B cell (primary cell): ENCODE measurements at places on chromosomes 2 and 18. TPM values are rescaled to one million over a fixed set of nuclear protein-coding genes. Genes with fewer than 3 reads are reported as not detected.

GRCh38 chr2:240567137-240567871, 980 bp upstream of the RNPEPL1 start:
- peak overlapping the region; percentile 67 for H3K4me3 ChIP-seq
- DNase-seq: peak; percentile 55
- H3K27me3 ChIP-seq: no peaks in the 10 kb centered on the region
- peak overlapping the region; percentile 79 for H3K27ac ChIP-seq
- H3K36me3 ChIP-seq: peaks cover 14% of the 10 kb centered on the region
- H3K4me1 ChIP-seq: peaks cover 67% of the 10 kb centered on the region

- no peak overlapping the region for H3K27ac ChIP-seq
- no peaks in the 10 kb centered on the region for H3K4me1 ChIP-seq
- no peaks in the 10 kb centered on the region for H3K36me3 ChIP-seq
- DNase-seq: no peak
- H3K4me3 ChIP-seq: no peak overlapping the region
Measured at GRCh38 chr2:216863946-216864345, 4.1 kb upstream of the TNP1 start.

DNA sequence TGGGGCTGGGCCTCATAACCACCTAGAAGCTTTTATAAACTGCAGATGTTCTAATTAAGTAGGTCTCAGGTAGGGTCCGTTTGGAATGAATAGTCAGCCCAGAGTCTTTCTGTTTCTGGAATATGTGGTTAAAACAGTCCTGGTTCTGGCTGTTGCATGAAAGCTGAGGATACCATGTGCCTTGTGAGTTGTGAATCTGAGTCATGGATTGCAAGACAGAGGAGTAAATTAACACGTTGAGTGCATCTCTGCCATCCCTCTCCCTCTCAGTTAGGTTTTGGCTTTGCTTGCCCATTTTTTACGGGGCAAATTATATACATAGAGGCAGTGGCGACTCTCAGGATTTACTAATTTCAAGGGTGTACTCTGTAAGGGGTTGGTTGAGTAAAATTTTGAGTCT, 59.1 kb downstream of the NCK2 start:
- DNase-seq: no peak
- H3K27ac ChIP-seq: peak overlapping the region; percentile 86
- no peak overlapping the region for H3K4me3 ChIP-seq
- no peaks in the 10 kb centered on the region for H3K27me3 ChIP-seq

DNA sequence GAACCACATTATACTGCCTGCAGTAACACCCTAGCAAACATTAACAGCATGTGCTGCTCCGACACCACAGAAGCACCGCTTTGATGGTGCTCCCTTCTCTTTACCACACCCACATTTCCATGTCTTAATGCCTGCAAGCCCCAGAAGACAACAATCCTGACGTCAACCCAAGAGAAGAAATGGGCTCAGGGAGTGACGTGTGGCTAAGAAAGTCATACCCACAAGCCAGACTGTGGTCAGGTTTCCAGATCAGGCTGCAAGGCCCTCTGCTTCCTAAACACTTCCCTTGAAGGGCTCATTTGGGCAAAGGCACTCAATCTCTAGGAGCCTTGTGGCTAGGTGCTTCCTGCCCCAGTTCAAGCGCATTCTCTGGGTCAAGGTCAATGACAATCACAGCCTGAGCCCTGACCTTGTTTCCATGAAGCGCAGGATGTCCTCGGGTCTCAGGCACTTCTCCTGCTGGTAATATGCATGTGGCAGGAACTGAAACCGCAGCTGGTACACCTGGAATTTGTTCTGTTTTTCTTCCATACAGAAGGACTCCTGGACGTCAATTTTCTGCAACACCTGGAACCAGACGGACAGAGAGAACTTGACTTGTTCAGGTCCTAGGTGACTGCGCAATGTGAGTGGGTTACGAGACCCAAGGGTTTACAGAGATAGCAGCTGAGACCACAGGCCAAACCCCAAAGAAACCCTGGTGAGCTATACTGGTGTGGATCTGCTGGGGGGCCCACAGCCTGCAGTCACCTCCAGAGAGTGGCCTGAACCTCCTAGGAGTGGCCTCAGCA, 67.2 kb downstream of the POLR1A start:
- H3K36me3 ChIP-seq: peaks cover 34% of the 10 kb centered on the region
- peak; percentile 71 for DNase-seq
- H3K4me1 ChIP-seq: peaks cover 54% of the 10 kb centered on the region
- no peaks in the 10 kb centered on the region for H3K27me3 ChIP-seq

- peaks cover 59% of the 10 kb centered on the region for H3K4me1 ChIP-seq
- DNase-seq: peak; percentile 77
- H3K27me3 ChIP-seq: no peaks in the 10 kb centered on the region
- H3K36me3 ChIP-seq: peaks cover 4% of the 10 kb centered on the region
- peak overlapping the region; percentile 57 for H3K27ac ChIP-seq
Measured at GRCh38 chr2:20330192-20330591, 20.5 kb downstream of the PUM2 start.

- H3K27me3 ChIP-seq: no peaks in the 10 kb centered on the region
- no peak overlapping the region for H3K27ac ChIP-seq
- H3K4me3 ChIP-seq: no peak overlapping the region
- no peaks in the 10 kb centered on the region for H3K4me1 ChIP-seq
- no peaks in the 10 kb centered on the region for H3K36me3 ChIP-seq
Measured at GRCh38 chr2:162184821-162185450, 32.9 kb upstream of the GCG start.

GRCh38 chr18:68703326-68703725, 11.6 kb downstream of the TMX3 start:
- no peak overlapping the region for H3K4me3 ChIP-seq
- H3K27me3 ChIP-seq: no peaks in the 10 kb centered on the region
- no peak for DNase-seq
- H3K27ac ChIP-seq: no peak overlapping the region
- H3K4me1 ChIP-seq: no peaks in the 10 kb centered on the region

DNA sequence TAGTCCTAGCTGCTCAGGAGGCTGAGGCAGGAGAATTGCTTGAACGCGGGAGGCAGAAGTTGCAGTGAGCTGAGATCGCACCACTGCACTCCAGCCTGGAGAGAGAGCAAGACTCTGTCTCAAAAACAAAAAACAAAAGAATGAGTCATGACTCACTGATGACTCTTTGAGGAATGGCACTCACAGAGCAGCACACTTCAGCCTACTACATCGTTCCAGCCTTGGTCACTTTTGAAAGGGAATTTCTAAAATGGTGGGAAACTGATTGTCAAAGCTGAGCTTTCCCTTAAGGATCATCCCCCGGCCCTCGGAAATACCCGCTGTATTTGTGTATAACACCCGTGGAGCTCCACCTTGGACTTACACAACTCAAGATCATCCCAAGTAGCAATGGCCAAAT, 217.3 kb upstream of the HS6ST1 start:
- no peak for DNase-seq
- no peak overlapping the region for H3K4me3 ChIP-seq
- H3K27me3 ChIP-seq: no peaks in the 10 kb centered on the region
- H3K36me3 ChIP-seq: no peaks in the 10 kb centered on the region
- H3K4me1 ChIP-seq: no peaks in the 10 kb centered on the region

DNA sequence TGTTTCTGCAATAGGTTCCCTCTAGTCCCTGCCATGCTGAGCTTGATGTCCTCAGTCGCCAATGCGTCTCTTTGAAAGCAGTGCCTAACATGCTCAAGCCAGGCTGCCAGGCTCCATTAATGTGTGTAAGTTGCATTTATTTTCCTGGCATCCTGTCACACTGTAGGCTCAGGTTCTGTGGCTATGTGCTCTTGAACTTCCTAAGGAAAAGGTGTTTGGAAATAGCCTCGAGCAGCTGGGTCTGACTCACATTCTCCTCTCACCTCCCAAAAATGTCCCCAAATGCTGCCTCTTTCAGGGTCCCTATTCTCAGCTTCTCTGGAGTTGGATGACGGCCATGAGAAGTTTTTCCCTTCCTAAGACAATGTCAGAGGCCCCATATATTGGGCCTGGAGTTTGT, 58.0 kb upstream of the SLC14A2 start:
- H3K4me1 ChIP-seq: no peaks in the 10 kb centered on the region
- DNase-seq: no peak
- H3K4me3 ChIP-seq: no peak overlapping the region
- no peaks in the 10 kb centered on the region for H3K27me3 ChIP-seq
- H3K27ac ChIP-seq: no peak overlapping the region

PAX8 gene
- total RNA-seq: 0.64 and 1.2 TPM in 2 replicates

ACVR1C gene
- total RNA-seq: 0.39 and 0.52 TPM in 2 replicates

CIB4 gene
- total RNA-seq: not detected in 2 replicates

STPG4 gene
- total RNA-seq: 0.79 and 0.90 TPM in 2 replicates
